MG63 (cell line): ENCODE measurements at places on chromosomes 6 and 20.

DNA sequence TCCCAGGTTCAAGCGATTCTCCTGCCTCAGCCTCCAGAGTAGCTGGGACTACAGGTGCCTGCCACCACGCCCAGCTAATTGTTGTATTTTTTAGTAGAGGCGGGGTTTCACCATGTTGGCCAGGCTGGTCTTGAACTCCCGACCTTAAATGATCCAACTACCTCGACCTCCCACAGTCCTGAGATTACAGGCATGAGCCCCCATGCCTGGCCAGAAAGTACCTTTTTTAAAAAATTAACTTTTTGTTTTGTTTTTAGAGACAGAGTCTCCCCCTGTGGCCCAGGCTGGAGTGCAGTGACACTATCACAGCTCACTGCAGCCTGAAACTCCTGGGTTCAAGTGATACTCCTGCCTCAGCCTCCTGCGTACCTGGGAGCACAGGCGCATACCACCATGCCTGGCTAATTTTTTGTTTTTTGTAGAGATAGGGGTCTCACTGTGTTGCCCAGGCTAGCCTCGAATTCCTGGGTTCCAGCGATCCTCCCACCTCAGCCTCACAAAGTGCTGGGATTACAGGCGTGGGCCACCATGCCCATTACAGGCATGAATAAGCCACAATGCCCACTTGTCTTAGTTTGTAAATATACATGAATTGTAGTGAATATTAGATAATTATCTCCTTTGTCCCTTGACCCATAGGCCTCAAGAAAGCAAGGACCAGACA is 17.4 kb upstream of the EEF1A1 start:
- no peak for DNase-seq

DNA sequence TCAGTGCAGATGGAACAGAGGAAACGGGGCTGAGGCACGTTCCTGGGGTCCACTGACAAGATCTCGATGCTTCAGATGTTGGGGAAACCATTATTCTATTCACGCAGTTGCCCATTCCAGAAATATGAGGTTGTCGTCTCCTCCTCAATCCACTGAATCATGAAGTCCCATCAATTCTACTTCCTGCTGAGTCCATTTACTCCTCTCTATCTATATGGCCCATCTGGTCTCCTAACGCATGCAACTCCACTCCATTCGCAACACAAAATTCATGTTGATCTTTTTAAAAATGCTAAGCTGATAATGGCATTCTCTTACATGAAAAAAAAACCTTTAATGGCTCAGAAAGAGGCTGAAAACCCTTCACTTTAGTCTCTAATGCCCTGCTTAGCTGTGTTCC is 37.5 kb downstream of the MAP3K5 start:
- no peak for DNase-seq

DNA sequence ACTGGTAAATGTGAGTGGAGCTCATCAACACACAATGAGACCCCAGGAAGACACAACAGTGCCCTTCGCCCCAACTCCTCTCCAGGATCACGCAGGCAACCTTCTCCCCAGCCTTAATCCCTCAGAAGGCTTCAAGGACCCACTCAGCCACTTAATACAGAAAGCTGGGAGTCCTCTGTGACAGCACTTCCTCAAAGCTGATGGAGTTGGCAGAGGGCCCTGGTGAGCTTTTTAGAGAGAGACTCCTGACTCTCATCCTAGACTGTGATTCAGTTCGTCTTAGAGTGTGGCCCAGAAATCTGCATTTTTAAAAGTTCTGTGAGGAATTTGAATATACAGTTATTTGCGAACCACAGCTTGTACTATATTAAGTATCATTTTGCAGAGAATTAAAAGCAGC is 187.7 kb downstream of the UST start:
- DNase-seq = peak; percentile 73

DNA sequence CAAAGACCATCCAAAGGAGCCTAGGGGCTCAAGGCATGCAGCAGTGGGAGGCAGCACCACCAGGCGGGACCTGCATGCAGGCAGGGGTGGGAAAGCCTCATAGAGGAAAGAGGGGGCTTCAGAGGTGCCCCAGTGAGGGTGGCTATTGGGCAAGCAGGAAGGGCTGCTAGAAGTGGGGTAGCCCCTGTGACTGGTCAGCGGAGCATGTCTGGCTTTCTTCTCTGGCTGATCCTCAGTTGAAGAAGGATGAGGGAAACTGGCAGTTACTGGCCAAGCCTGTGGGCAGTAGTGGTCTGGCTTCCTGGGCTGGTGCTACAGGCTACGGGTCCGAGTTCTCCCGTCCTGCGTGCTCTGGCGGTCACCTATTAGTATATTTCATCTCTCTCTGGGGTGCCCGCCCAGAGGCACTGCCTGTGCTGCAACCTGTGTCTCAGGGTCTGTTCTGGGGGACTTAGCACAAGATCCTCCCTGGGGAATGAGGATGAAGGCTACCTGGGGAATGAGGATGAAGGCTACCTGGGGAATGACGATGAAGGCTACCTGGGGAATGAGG is 35.9 kb upstream of the CST7 start:
- DNase-seq = no peak

DNA sequence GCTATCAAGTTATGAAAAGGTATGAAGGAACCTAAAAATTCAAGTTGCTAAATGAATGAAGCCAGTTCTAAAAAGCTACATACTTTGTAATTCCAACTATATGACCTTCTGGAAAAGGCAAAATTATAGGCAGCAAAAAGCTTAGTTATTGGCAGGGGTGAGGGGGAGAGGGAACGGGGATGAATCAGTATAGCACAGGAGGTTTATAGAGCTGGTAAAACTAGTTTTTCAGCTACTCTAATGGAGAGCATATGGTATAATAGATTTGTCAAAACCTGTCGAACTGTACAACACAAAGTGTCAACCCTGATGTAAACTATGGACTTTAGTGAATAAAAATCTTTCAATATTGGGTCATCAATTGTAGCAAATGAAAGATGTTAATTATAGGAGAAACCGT is 18.7 kb downstream of the MANEA start:
- no peak for DNase-seq

DNA sequence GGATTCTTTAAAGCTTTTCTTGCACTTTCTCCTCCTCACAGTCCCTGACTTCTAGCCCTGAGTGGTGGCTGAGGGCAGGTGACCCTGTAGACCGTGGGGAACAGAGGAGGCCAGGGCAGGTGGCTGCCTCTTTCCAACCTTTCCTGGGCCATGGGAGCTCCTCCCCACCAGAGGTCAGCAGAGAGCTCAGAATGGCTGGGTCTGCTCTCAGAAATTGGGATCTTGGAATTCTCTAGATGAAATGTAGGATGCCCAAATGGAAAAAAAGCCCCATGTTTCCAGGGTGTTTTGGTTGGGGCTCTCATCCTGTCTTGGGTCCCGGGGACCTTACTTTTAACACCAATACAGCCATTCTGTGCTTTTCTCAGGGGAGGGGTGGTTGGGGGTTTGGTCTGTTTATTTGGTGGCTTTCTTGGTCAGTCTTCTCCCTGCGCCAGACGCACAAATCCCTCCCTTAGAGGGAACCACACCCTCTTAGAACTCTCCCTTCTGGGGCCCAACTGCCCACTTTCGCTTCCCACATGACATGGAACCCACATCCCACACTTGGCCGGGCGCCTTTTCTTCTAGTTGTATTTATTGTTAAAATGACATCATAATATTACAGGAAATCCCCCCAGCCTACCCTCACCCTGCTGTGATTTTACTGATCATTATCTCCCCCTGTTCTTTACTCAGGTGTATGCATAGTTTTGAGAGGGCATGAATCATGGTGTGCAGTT is 17.9 kb downstream of the GNAS start:
- peak; percentile 52 for DNase-seq

DNA sequence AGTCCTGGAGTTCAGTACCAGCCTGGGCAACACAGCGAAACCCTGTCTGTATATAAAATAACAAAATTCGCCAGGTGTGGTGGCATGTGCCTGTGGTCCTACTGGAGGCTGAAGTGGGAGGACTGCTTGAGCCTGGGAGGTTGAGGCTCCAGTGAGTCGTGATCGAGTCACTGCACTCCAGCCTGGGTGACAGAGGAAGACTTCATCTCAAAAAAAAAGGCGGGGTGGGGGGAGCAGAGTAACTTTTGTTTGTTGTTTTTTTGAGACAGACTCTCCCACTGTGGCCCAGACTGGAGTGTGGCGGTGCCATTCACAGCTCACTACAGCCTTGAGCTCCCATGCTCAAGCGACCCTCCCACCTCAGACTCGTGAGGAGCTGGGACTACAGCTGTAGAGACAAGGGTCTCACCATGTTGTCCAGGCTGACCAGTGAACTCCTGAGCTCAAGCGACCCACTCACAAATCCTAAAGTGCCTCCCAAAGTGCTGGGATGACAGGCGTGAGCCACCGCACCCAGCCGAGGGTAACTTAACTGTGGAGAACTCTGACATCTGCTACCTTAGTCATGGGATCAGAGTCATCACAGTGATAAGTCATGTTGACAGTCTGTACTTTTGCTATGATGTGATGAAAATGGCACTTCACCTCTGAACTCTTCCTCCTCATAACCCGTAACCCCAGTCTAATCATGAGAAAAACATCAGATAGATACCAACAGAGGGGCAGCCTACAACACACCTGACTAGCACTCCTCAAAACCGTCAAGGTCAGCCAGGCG is 16.5 kb downstream of the PEDS1 start:
- DNase-seq = peak; percentile 72

- no peak for DNase-seq
Measured at GRCh38 chr6:150220634-150221551, 78.0 kb downstream of the PPP1R14C start.

GRCh38 chr6:42961020-42961470 is 491 bp downstream of the GNMT start:
- no peak for DNase-seq

GRCh38 chr6:78947529-78947928 is 80.2 kb downstream of the IRAK1BP1 start:
- DNase-seq = no peak

DNA sequence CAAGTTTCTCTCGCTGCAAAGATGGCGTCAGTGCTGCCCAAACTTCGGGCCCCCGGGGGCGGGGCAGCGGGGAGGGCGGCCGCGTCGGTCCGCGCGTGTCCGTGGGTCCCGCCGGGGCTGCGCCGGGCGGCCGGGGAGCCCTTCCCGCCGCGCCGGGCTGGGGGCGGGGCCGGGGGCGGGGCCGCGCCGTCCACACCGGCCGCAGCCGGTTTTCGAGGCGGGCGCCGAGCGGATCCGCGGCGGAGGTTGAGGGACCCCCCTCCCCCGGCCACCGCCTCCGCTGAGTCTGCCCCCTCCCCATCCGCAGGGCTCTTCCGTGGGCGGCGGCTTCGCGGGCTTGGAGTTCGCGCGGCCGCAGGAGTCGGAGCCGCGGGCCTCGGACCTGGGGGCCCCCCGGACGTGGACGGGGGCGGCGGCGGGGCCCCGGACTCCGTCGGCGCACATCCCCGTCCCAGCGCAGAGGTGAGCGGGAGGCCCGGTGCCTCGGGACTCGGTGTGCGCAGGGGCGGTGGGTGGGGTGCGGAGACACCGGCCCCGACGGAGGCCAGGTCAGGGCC is 572 bp downstream of the SLC2A4RG start:
- peak; percentile 76 for DNase-seq

DNA sequence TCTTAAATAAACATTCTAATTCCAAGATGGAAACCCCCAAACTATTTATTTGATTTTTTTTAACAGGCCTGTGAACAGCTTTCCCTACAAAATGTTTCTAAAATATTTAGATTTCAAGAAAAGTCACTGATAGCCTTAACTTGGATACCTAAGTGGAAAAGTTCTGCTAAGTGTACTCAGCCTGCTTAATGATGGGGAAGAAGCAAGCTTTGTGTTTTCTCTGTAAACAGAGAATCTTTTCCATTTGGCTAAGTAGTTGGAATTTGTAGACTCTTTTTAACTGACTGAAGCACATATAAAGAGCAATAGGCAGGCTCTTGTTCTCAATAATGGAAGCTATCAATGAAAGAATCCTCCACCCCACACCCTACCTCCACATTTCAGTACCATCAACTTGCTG is 108.2 kb downstream of the KIF6 start:
- no peak for DNase-seq

DNA sequence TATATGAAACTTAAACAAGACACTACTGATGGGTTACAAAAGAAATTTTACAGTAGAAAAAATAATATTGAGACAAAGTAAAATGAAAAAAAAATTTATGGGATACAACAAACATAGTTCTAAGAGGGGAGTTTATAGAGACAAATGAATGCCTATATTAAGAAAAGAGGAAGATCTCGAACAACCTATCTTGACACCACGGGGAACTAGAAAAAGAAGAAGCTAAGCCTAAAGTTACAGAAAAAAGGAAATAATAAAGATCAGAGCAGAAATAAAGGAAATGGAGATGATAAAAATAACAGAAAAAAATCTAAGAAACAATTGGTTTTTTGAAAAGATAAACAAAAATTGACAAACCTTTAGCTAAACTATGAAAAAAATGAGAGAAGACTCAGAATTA is 9.1 kb upstream of the ECHDC1 start:
- DNase-seq = no peak

GRCh38 chr20:48238781-48239180 is 453.5 kb upstream of the SULF2 start:
- DNase-seq = no peak

GRCh38 chr6:75935473-75935793 is 137.0 kb downstream of the IMPG1 start:
- DNase-seq = no peak

- no peak for DNase-seq
Measured at GRCh38 chr6:166306378-166307081, 1.7 kb downstream of the PRR18 start.

- DNase-seq = no peak
Measured at GRCh38 chr20:20930500-20930899, 175.7 kb downstream of the LINC00237 start.

DNA sequence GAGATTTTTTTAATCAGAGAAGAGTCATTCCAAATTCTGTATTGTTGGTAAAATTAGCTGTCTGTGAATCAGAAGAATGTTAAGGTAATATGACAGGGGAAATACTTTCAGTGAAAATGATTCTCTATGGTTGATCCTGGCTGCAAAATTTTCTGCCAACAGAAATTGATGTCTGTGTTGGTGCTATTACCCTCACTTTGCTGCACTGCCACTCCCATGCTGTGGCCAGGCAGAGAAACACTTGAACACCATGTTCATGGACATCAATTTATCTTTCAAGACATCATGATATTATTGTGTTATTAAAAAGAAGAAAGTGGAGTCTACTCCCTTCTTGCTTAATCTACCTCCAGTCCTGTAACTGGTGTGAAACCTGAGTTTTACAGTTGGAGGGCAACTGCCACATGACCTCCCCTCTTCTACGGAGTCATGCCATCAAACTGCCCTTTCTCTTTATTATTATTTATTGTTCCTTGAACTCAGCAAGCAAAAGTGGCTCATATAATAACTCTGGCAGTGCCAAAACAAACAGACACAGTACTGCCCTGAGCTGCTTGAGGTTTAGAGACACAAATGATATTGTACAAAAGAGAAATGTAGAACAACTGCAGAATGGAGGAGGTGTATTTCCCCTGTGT is 288.0 kb upstream of the JAG1 start:
- DNase-seq = no peak

GRCh38 chr6:122069932-122070331 is 329.5 kb upstream of the HSF2 start:
- DNase-seq = no peak

GRCh38 chr20:22366631-22367030 is 217.7 kb downstream of the FOXA2 start:
- no peak for DNase-seq
